ENCODE measurements at places on chromosomes 1 and 21.

DNA sequence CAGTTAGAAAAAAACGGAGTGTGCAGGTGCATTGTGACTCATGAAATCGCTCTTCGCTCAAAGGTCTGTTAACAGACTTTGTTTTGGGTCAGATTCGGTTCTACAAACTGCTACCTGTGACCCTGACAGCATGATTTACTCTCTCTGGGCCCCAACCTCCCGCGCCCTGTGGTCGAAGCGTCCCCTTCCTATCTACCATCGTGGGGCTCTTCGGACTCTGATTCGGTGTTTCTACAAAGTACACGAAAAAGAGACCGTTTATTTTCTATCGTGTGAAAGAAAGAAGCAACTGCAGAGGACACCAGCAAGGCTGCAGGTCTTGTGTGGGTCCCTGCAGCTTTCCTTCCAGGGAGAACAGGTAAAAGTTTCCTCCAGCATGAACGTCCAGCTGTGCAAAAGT lies 29.4 kb upstream of the SLC19A1 start:
- no peak for DNase-seq

DNA sequence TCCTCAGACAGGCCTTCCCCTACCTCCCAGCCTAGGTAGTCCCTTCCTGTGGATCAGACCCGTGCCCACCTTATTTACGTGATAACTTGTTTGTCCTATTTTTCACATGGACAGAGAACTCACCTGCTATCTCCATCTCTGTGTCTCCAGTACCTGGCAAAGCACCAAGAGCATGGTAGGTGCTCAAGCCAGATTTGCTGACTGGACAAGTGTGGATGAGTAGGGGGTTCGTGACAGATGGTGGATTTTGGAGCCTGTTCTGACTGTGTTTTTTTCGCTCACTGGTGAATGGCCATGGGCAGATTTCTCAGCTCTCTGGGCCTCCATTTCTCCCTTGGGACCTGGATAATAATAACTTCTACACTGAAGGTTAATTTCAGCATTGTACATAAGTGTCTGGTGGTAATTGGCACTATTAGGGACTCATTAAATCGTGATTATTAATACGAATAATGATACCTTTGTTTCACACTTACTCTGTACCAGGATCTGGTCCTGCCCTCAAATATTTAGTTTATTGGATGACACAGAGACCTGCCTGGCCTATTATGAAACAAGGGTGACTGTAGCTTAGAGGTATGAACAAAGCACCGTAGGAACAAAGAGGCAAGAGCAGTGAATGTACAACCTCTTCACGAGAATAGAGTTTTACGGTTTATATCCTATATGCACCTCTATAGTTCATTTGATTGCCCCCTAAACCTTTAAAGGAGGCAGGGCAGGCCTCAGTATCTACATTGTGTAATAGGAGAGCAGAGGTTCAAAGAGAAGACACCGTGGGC lies 24.5 kb upstream of the SLC26A9 start:
- DNase-seq, result no peak

- DNase-seq, result no peak
Measured at GRCh38 chr1:7845761-7846160, 7.1 kb downstream of the UTS2 start.

DNA sequence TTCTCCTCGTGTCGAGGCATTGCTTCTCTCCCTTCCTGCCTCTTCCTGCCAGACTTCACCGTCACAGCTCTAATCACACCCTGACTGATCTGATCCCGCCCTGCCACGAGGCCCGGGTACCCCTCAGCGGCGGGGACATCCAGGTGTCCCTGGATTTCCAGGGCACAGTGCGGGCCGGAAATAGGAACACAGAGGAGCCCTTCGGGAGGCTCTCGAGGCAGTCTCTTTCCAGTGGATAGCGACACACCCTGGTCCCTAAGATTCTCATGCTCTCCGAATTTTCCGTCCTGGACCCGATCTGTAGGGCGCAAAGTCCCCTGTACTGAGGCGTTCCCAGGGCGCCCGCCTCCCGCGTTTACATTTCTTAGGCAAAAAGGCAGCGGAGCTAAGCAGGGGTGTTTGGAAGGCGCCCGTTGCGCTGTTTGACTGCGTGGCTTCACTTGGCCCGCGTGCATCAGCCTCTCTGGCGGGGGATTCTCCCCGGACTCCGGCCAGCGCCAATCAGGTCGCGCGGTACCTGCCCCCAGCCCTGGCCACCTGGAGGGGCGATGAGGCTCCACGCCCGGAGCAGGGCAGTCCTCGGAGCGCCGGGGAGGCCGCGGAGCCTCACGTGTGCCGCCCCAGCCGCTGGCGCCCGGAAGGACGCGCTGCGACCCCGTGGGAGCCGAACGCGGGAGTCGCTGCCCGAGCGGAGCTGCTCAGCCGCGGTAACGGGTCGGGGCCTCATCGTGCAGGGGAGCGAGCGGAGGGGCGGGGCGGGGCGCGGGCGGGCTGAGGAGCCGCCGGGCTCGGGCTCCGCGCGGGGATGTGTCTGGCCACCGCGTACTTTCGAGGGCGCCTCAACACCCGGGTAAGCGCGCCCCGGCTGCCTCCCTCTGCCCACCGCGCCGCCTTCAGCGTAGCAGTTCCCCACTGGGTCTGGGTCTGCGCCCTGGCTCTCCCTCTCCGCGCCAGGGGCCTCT lies at the start of gene FAM163A:
Gene FAM163A, plus strand, starts transcription at position 575 of the 962 bp plus-strand sequence. CDS start 69,807 bp downstream, outside the sequence.
- DNase-seq, result peak; percentile 26

DNA sequence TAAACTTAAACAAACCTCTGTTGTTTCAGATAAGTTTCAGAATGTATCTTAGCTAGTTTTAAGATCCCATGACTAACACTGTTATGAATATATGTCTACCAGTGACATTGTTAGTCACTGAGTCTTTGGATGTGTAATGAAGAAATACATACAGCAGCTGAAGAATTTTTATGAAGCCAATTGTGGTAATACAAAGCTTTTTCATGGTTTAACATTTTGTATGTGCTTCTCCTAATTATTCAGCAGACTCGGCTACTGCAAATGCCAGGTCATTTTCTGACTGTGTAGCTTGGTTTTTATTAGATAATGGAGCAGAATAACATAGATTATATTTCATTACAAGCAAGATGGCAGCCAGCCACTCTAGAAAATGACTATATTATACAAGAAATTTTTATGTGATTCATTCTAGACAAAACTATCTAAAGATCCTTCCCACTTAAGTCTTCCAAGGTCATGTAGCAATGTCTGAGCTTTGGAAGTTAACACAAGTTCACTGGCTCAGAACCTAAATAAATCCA lies 147.8 kb downstream of the TNFSF18 start:
- DNase-seq, result no peak

Data from NCI-H1930 (cell line).